ENCODE measurements at places on chromosomes 6 and 20.

- no peak for DNase-seq
Measured at GRCh38 chr6:47915017-47915416, 133.2 kb downstream of the OPN5 start.

DNA sequence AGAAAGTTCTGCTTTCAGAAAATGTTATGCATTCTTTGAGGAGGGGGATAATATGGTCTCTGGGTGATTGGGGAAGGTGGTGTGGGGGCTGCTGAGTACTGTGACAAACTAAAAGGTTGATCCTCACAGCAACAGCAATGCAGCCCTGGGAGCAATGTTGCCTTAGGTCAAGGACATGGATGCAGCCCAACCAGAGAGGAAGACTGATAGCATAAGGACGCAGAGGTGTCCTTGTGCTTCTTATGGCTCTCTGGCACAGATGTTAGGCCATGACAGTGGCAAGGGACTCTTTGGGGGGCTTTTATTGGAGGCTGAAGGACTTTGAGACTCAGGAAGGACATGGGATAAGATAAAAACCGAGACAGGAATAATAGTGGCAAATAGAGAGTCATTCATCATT lies 186.2 kb upstream of the PHACTR1 start:
- DNase-seq, result no peak

- no peak for DNase-seq
Measured at GRCh38 chr6:7196019-7196402, 88.2 kb downstream of the RREB1 start.

GRCh38 chr6:56637640-56638039 lies 5.0 kb downstream of the DST start:
- DNase-seq, result no peak

GRCh38 chr6:7488494-7488893 lies 53.0 kb upstream of the DSP start:
- no peak for DNase-seq
